Osteoblast (primary cell): ENCODE measurements at places on chromosomes 1 and 21. TPM values are rescaled to one million over a fixed set of nuclear protein-coding genes. Genes with fewer than 3 reads are reported as not detected.

GRCh38 chr1:9121496-9122409 is 7.1 kb downstream of the GPR157 start:
- H3K36me3 ChIP-seq: no peaks in the 10 kb centered on the region
- H3K27ac ChIP-seq: no peak overlapping the region
- no peak for DNase-seq
- no peaks in the 10 kb centered on the region for H3K27me3 ChIP-seq
- H3K4me3 ChIP-seq: no peak overlapping the region
- H3K4me1 ChIP-seq: no peaks in the 10 kb centered on the region

The NOS1AP gene
- total RNA-seq: under 0.01 TPM in 1 of 2 replicates, not detected in the other

DNA sequence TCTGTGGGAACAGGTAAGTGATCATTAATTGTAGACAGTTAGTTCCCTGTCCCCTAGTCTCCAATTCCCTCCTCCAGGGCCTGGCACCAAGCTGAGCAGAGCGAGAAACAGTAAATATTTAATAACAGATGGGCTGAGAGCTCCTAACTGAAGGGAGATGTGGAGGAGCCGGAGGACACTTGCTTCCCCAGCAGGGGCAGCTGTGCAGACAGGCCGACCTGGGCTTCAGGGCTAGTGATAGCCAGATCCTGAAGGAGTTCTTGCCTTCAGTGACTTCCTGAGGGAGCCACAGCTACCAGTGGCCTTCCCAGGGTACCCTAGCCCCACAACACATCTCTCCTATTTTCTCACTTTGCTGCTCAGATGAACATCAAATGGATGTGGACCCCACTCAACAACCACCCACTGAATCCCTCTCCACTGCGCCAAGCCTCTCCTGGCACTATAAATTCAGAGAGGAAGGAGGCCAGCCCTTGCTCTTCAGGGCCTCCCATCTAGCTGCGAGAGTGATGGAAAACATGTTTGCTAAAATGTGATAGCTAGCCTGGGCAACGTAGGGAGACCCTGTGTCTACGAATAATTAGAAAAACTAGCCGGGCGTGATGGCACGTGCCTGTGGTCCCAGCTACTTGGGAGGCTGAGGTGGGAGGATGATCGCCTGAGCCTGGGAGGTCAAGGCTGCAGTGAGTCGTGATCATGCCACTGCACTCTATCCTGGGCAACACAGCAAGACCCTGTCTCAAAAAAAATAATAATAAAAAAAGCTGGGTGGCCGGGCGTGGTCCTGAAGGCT is 26.9 kb upstream of the SYNC start:
- H3K36me3 ChIP-seq: no peaks in the 10 kb centered on the region
- H3K4me1 ChIP-seq: peaks cover 14% of the 10 kb centered on the region
- H3K27me3 ChIP-seq: no peaks in the 10 kb centered on the region
- peak; percentile 49 for DNase-seq

The IL22RA1 gene
- under 0.01 TPM in 2 replicates for total RNA-seq

The C1orf232 gene
- total RNA-seq: not detected in 2 replicates

The PTAFR gene
- under 0.01 TPM in 2 replicates for total RNA-seq

DNA sequence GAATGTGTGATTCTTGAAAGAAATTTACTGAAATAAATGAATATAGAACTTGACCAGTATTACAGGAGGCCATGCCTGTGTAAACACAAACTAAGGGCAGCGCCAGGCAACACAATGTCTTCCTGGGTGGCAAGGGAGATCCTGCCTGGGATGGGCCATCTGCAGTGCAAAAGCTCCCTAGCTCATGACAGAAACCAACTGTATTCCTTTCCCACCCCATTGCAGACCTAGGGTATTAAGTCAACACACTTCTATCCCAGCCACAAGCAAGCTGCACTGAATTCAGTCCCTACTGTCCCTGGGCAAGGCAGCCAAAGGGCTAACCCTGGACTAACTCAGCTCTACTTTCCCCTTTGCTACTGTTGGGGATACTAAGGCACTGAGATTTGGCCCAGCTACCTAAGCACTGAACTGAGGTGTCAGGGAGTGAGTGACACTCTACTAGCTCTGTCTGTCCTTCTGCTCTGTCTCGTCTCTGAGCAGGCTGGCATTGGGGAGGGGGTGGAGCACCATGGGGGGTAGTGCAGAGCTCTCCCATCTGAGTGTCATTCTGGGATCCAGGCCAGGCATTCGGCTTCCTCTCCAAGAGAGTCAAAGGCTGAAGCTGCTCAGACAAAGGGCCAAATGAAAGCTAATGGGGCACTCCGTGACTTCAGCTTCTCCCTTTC is 2.5 kb downstream of the INKA2 start:
- peak overlapping the region; percentile 81 for H3K4me3 ChIP-seq
- H3K27ac ChIP-seq: peak overlapping the region; percentile 86
- H3K36me3 ChIP-seq: no peaks in the 10 kb centered on the region
- no peak for DNase-seq
- H3K27me3 ChIP-seq: no peaks in the 10 kb centered on the region

DNA sequence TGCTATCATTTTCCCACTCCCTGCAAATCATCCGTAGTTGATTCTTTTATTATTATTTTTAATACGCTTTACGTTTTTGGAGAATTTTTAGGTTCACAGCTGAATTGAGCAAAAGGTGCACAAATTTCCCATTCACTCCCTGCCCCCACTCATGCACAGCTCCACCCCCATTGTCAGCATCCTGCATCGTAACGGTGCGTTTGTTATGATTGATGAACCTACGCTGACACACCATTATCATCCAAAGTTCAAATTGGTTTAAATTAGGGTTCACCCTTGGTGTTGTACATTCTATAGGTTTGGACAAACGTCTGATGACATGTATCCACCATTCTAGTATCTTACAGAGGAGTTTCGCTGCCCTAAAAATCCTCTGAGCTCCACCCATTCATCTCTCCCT is 44.5 kb downstream of the EDARADD start:
- no peak overlapping the region for H3K27ac ChIP-seq
- DNase-seq: no peak
- H3K4me3 ChIP-seq: no peak overlapping the region
- H3K36me3 ChIP-seq: no peaks in the 10 kb centered on the region
- H3K27me3 ChIP-seq: no peaks in the 10 kb centered on the region

GRCh38 chr1:181538836-181539235 is 55.5 kb downstream of the CACNA1E start:
- no peak overlapping the region for H3K27ac ChIP-seq
- no peak for DNase-seq
- H3K27me3 ChIP-seq: no peaks in the 10 kb centered on the region
- no peaks in the 10 kb centered on the region for H3K36me3 ChIP-seq
- no peaks in the 10 kb centered on the region for H3K4me1 ChIP-seq

The HJV gene
- total RNA-seq: not detected in 2 replicates

DNA sequence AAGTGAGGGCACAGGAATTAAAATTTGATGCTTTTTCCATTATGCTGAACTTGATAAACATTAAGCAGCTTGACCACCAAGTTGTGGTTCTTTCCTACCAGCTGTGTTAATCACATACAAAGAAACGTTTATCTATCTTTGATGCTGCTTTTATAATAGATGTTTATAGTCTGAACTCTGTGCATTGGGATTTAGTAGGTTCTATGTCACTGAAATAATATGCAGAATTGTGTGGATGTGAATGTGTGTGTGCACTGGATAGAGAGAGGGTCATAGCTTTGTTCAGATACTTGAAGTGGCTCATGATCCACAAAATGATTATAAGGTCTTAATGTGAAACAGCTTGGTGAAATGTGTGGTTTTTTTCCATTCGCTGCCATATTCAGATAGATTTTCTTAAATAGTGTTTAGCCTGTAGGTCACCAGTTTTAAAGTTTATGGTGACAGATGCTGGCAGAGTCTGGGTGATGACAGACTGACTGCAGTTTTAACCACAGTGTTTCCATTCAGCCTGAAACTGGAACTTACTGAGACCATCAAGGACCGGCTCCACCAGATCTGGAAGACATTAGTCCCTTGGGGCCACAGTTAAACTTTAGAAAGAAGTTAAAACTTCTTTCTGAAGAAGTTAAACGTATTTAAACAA is 10.2 kb downstream of the DDI2 start:
- H3K4me3 ChIP-seq: no peak overlapping the region
- H3K36me3 ChIP-seq: peaks cover 22% of the 10 kb centered on the region
- H3K4me1 ChIP-seq: peaks cover 2% of the 10 kb centered on the region
- H3K27ac ChIP-seq: no peak overlapping the region
- no peak for DNase-seq

The MED8 gene
- total RNA-seq: 64.8 and 65.9 TPM in 2 replicates

The CDK18 gene
- total RNA-seq: 0.29 and 0.72 TPM in 2 replicates

- H3K4me1 ChIP-seq: no peaks in the 10 kb centered on the region
- no peak for DNase-seq
- H3K4me3 ChIP-seq: no peak overlapping the region
Observed at GRCh38 chr1:202013603-202014002, 3.2 kb downstream of the ELF3 start.

GRCh38 chr1:227729144-227729880 is 5.8 kb downstream of the JMJD4 start:
- peak; percentile 71 for DNase-seq
- H3K27me3 ChIP-seq: peaks cover 8% of the 10 kb centered on the region
- H3K36me3 ChIP-seq: peaks cover 15% of the 10 kb centered on the region

- H3K27me3 ChIP-seq: no peaks in the 10 kb centered on the region
- H3K36me3 ChIP-seq: peaks cover 4% of the 10 kb centered on the region
- H3K4me3 ChIP-seq: no peak overlapping the region
- DNase-seq: peak; percentile 56
- H3K4me1 ChIP-seq: peaks cover 12% of the 10 kb centered on the region
Observed at GRCh38 chr1:46205791-46206190, 2.7 kb downstream of the LURAP1 start.

The AVPR1B gene
- not detected in 2 replicates for total RNA-seq

The F13B gene
- under 0.01 TPM in 1 of 2 replicates, not detected in the other for total RNA-seq

GRCh38 chr1:57344265-57344664 is 79.6 kb downstream of the DAB1 start:
- no peak for DNase-seq
- H3K36me3 ChIP-seq: no peaks in the 10 kb centered on the region
- no peak overlapping the region for H3K27ac ChIP-seq
- H3K4me1 ChIP-seq: no peaks in the 10 kb centered on the region

DNA sequence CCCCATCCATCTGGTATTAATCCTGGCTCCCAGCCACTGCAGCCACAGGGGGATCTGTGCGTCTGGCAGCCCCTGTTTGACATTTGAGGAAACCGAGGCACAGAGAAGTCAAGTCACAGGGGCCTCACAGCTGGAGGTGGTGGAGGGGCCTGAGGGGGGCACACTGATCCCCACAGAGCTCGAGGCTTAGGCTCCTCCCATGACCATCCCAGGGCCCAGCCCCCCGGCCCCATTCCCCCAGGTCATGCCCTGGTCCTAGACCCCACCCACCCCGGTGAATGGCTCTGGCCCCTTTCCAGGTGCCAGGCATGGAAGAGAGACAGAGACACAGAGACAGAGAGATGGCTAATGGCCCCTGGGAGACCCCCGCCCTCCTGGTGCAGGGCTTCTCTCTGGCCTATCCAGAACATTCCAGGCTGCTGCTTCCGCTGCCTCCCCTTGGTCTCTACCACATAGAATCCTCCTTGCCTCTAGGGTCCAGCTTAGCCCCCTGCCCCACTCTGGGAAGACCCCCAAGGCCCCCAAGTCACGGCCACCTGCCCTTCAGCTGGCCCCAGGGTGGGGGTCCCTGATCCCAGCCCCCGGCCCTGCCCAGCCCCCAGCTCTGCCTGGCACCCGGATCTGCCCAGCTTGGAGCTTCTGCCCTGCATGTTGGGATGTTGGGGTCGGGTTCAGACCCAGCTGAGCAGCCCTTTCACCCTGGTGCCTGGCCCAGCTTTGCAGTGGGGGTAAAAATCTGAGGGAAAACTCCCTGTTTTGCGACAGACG is 29.2 kb upstream of the LRRC3 start:
- H3K4me3 ChIP-seq: no peak overlapping the region
- no peak overlapping the region for H3K27ac ChIP-seq
- H3K36me3 ChIP-seq: no peaks in the 10 kb centered on the region
- H3K27me3 ChIP-seq: no peaks in the 10 kb centered on the region
- DNase-seq: peak; percentile 32

The G0S2 gene
- 10.5 and 11.2 TPM in 2 replicates for total RNA-seq

GRCh38 chr1:21312407-21312992 is 22.2 kb upstream of the ECE1 start:
- no peak overlapping the region for H3K27ac ChIP-seq
- DNase-seq: peak; percentile 64
- no peak overlapping the region for H3K4me3 ChIP-seq
- H3K4me1 ChIP-seq: peaks cover 30% of the 10 kb centered on the region

- H3K27ac ChIP-seq: peak overlapping the region; percentile 72
- peak; percentile 81 for DNase-seq
- peaks cover 27% of the 10 kb centered on the region for H3K4me1 ChIP-seq
- H3K36me3 ChIP-seq: peaks cover 27% of the 10 kb centered on the region
- H3K27me3 ChIP-seq: no peaks in the 10 kb centered on the region
- H3K4me3 ChIP-seq: peak overlapping the region; percentile 86
Observed at GRCh38 chr1:155322571-155322952, 1.9 kb downstream of the RUSC1 start.

GRCh38 chr1:183327434-183328290 is 90.5 kb downstream of the NMNAT2 start:
- no peak overlapping the region for H3K27ac ChIP-seq
- H3K4me3 ChIP-seq: no peak overlapping the region
- DNase-seq: peak; percentile 83
- peaks cover 26% of the 10 kb centered on the region for H3K27me3 ChIP-seq

The PBX1 gene
- 10.1 and 15.3 TPM in 2 replicates for total RNA-seq

DNA sequence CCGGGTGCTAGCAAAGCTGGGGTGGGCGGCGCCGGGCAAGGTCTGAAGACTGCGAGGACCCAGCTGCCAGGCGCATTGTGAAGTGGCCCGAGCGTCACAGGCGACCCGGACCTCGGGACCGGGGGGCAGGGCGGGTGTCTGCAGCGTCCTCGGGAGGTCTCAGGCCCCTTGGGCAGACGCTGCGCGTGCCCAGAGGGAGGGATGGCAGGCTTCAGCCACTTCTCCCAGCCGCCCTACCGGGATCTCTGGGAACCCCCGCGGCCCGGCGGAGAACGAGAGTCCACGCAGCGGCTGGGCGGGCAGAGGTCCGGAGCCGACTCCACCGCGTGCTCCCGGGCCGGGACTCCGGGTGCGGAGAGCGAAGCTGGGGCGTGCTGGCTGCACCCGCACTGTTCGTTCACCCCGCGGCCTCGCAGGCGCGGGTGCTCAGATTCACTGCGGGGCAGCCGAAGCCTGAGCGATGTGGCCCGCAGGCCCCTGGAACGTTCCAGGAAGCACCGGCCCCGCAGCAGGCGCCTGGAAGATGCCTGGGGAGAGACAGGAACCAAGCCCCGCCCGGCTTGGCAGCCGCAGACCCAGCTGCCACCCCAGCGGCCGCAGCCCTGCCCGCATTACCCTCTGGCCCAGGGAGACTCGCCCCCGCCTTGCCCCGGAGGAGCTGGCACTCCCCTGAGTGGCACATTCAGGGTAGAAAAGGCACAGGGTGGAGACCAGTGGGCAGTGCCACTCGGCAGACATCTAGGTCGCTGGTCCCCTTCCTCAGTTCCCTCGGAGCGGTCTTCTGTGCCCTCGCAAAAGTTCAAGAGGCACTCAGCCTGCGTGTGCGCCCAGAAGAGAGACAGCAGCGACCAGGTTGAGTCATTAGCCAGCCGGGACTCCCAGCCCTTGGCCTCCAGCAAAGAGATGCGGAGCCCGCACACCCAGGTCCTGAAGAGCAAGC is at the start of gene CCDC185:
Gene CCDC185 (plus strand): TSS at position 141 of the 940 bp plus-strand sequence. CDS start 61 bp downstream, at position 202.
- peaks cover 50% of the 10 kb centered on the region for H3K27me3 ChIP-seq
- peak; percentile 81 for DNase-seq
- no peaks in the 10 kb centered on the region for H3K36me3 ChIP-seq
- peak within 1 kb of the TSS; percentile 19 for H3K4me3 ChIP-seq
- H3K27ac ChIP-seq: no peak within 1 kb of the TSS
- H3K4me1 ChIP-seq: no peaks in the 10 kb centered on the region

The OR2AK2 gene
- not detected in 2 replicates for total RNA-seq
